ENCODE measurements at places on chromosomes 12 and 14.
A peak's percentile ranks its signal among the peaks of the same experiment; 100 is the strongest.

DNA sequence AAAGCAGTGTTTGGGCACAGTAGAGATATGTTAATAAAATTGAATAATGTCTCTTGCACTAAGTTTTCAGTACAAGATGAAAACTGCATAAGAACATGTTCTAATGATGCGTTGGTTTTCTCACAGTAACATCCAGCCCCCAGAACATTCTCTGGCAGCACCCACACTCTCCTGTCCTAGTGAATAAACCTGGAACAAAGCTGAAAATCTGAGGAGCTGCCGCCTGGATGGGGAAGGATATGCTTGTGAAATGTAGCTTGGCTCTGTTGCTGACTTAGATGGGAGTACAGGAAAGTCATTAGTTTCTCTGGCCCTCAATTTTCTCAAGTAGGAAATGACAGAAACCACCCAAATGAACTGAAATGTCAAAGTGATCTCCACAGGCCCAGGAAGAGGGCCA, 323.8 kb downstream of the APAF1 start:
- no peak for DNase-seq

DNA sequence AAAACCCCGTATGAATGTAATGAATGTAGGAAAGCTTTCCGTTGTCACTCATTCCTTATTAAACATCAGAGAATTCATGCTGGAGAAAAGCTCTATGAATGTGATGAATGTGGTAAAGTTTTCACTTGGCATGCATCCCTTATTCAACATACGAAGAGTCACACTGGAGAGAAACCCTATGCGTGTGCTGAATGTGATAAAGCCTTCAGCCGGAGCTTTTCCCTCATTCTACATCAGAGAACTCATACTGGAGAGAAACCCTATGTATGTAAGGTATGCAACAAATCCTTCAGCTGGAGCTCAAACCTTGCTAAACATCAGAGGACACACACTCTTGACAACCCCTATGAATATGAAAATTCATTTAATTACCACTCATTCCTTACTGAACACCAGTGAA, 23.8 kb downstream of the ZNF891 start:
- no peak for DNase-seq

GRCh38 chr12:1527789-1528188, 66.6 kb downstream of the FBXL14 start:
- peak; percentile 88 for DNase-seq

- no peak for DNase-seq
Observed at GRCh38 chr12:18468246-18469075, 207.1 kb downstream of the PIK3C2G start.

GRCh38 chr14:70448633-70449340, 3.2 kb upstream of the ADAM21 start:
- DNase-seq = peak; percentile 26

- DNase-seq = no peak
Observed at GRCh38 chr14:81519200-81520011, 14.2 kb downstream of the SEL1L start.

DNA sequence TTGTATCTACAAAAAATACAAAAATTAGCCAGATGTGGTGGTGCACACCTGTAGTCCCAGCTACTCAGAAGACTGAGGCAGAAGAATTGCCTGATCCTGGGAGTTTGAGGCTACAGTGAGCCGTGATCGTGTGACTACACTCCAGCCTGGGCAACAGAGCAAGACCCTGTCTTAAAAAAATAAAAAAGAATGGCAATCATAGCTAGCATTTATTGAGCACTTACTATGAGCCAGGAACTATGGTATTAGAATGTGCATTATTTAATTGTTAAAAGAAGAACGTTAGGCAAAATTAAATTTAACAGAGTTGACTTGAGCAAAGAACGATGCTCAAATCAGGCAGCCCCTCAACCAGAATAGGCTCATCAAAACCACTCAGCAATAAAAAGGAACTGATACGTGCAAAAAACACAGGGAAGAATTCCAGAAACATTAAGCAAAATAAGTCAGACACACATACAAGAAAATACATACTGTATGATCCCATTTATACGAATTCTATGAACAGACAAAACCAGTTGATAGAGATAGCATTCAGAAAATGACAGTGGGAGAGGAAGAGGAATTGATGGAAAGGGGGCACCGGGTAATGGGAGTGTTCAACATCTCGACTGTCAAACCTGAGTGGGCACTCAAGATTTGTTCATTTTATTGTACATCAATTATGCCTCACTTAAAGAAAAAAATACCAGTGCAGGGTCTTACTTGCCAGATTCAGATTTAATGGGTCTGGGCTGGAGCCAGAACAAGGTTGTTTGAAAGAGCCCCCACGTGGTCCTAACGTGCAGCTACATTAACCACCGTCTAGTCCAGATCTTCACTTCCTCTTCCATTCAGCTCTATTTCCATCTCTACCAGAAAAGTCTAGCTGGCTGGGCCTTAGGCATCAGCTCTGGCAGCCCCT, 8.0 kb downstream of the SCNN1A start:
- no peak for DNase-seq

DNA sequence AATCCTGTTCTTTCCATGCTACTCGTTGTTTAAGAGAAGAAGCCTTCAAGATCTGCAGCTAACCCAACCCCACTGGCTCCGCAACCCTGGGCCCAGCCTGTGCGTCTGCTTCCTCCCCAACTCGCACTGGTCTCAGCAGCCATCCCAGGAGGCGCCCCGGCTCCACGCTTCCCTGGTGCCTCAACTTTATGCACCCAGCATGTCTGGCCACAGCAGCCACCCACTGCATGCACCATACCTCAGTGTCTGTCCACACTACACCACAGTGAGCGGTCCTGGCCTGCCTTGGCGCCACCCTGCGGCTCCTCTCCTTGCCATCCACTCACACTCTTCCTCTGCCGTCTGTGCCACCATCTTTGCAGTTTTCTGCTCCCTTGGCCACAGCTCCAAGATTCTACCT, 27.0 kb upstream of the DHRS4 start:
- DNase-seq = no peak

GRCh38 chr12:25323581-25323982, 72.9 kb upstream of the KRAS start:
- DNase-seq = no peak

- DNase-seq = no peak
Observed at GRCh38 chr14:92465353-92466055, 48.1 kb upstream of the RIN3 start.

- no peak for DNase-seq
Observed at GRCh38 chr12:115661112-115661511, 616.4 kb downstream of the MED13L start.

- DNase-seq = no peak
Observed at GRCh38 chr14:72401101-72401625, 468.9 kb downstream of the RGS6 start.

DNA sequence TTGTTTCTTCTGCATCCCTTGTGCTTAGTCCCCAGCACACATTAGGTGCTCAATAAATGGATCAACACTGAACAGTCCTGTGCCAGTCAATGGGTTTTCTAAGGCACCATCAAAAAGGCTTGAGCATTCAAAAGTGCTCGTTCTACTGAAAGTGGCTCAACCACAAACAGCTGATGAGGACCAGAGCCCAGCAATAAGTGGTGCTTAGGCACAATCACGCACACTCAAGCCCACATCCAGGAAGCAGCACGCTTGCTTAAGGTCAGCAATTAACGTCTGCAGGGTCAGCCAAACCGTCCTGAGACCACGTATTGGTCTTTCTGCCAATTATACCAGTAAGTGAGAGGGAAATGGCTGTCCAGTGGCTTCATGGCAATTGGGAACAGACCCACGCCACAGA, 56.5 kb downstream of the PRIMA1 start:
- DNase-seq = no peak

DNA sequence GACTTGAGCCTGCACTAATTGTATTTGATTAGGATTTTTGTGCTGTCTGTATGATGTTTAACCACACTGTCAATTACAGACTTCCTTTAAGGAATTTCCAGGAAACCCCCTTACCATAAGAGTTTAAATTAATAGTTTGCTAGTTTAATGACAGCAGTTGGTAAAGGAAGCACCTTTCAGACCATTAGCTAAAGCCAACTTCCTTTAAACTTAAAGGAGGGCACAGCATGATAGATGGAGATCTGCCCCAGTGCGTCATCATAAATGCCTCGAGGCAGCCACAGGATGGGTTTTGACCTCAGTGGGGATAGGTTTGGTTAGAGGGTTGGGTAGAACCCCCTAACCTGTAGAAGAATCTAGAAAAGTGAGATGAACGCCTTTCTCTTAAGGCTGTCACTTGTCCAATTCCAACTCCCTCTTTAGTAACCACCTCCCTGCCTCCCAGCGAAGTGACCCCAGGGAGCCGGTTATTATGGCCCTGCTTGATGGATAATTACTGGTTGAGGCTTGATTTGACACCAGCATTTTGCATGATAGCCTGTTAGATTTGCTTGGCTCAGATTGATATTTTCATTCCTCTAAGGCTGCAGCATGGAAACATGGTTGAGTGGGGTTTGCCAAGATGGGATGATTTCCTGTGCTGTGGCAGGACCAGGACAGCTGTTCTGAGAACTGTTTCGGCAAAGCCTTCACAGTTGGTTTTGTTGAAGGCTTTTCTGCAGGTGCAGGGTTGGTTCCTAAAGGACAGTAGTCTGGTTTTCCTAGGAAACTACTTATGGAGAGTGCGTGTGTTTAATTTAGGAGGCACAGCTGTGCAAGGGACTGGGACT, 62.7 kb downstream of the CHST11 start:
- DNase-seq = no peak

GRCh38 chr12:22333713-22334409, 646 bp downstream of the ST8SIA1 start:
- DNase-seq = no peak
